Lower lobe of right lung (tissue), 2 donors: ENCODE measurements at places on chromosomes 5 and 9. TPM values are rescaled to one million over a fixed set of nuclear protein-coding genes. Genes with fewer than 3 reads are reported as not detected.

DNA sequence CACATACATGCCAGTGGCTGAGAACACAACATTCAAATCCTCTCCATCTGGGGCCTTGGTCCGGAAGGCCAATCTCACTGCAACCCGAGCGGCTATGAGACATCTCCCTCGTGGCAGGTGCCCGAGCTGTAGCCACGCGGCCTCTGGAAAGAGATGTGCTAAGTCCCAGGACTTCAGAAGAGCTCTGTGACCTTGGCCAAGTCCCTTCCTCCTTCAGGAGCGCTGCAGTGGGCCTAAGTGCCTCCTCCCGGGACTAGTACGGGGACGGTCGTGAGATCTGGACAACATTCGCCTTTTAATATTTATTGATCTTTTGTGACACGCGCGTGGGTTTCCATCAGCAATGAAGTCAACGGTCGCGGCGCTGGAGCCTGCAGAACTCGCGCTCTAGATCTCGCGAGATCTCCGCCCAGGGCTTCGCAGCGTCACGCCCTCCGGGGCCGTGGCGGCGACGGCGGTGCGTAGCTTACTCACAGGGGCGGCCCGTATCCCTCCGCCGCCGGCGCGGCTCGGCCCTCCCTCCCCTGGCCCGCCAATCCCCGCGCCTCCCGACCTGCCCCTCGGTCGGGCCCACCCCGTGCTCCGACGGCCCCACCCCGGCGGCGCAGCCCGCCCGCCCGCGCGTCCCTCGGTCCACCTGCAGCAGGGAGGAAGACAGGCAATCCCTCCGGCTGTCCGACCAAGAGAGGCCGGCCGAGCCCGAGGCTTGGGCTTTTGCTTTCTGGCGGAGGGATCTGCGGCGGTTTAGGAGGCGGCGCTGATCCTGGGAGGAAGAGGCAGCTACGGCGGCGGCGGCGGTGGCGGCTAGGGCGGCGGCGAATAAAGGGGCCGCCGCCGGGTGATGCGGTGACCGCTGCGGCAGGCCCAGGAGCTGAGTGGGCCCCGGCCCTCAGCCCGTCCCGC, at the start of gene UBE2D2:
Gene UBE2D2, plus strand, starts transcription at position 588 of the 903 bp plus-strand sequence. CDS start 453 bp downstream, outside the sequence.
- peaks cover 43% of the 10 kb centered on the region for H3K4me1 ChIP-seq
- H3K4me3 ChIP-seq: peak within 1 kb of the TSS; percentile 85
- H3K27ac ChIP-seq: peak within 1 kb of the TSS; percentile 96
- H3K27me3 ChIP-seq: no peaks in the 10 kb centered on the region

- H3K4me1 ChIP-seq: no peaks in the 10 kb centered on the region
- no peak overlapping the region for H3K27ac ChIP-seq
- no peaks in the 10 kb centered on the region for H3K27me3 ChIP-seq
Measured at GRCh38 chr9:20948703-20949102, 82.7 kb downstream of the HACD4 start.

- peak; percentile 50 for DNase-seq
- peak overlapping the region; percentile 55 for H3K4me3 ChIP-seq
- H3K36me3 ChIP-seq: no peaks in the 10 kb centered on the region
- H3K4me1 ChIP-seq: peaks cover 23% of the 10 kb centered on the region
- H3K27me3 ChIP-seq: peaks cover 51% of the 10 kb centered on the region
Measured at GRCh38 chr5:128537221-128537999, 635 bp downstream of the FBN2 start.

The SKP2 gene
- 15.6 TPM for total RNA-seq
